ENCODE measurements at places on chromosomes 3 and 15.

DNA sequence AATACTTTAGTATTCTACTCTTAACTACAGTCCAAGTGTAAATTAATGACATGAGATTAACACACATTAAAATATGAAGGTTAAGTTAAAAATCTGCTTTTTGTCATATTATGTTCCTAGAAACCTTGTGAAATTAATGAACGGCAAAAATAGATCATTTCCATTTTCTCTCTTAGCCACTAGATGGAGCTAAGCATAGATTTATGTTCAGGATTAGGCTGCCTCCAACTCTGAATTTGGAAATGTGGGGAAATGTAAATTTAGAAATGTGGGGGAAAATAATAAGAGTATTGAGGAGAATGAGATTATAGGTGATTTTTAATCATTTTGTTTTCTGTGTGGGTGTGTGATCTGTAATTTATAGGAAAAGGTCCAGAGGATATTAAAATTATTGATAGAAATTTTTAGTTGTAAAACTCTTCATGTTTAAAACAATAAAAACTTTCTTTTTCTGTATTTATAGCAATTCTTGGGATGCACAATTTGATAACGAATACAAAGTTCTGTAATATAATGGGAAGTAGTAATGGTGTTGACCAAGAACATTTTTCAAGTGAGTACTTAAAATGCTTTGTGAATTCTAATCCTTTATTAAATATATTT is 59.2 kb downstream of the TMOD3 start:
- DNase-seq: no peak

DNA sequence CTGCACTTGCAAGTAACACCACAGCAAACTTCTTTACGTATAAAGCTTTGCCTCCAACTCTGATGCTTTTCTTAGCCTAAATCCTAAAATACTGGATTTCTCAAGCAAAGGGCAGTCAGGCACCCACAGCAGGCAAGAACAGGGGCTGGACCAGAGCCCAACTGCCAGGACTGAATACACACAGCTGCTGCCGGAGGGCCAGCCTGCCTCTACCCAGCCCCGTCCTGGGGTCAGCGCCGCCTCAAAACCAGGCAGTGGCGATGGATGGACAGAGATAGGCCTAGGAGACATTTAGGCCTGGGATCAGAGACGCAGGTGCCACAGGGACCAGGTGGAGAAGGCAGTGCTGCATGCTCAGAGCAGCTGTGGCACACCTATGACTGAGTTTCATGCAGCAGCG is 47.6 kb upstream of the SEC61A1 start:
- no peak for DNase-seq

DNA sequence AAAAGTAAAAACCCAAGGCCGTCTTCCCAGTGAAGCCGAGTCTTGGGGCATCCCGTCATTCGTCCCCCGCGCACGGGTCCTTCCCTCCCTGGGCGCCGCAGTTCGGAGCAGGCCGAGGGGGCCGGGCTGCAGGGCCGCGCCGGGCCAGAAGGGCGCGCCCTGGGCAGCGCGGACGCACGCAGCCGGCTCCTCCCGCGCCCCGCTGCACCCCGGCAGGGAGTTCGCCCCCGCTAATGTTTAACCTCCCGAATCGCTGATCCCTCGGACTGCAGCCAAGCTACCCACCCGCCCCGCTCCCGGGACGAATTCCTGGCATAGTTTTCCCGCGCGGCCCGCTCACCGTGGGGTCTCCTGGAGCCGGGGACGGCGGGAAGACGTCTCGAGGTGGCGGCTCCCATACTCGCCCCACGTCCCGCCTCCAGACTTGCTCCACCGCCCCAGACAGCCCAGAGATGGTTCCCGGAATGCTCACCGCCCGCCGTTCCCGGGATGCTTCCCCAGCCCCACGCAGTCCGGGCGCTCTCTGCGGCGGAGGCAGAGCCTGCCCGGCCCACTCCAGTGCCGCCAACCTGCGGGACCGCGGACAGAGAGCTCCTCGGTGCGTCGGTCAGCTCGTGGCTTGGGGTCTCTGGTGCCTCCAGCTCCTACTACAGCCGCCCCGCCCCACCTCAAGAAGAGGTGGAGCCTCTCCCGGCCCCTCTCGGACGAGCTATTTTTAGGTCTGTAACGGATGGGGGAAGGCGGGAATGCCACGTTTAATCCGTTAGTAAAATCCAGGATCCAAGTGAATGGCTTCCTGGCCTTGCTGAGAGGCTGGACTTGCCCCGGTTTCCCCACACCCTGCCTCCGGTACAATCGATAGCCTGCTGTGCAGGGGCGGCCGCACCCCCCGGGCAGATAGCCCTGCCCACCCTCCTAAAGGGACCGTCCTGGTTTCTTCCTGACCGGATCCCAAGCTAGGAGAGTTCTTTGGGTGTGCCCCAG is at the start of gene DZIP1L:
Gene DZIP1L, minus strand, starts transcription at position 621 of the 984 bp plus-strand sequence. CDS start 11,637 bp downstream, outside the sequence.
- DNase-seq: peak; percentile 36

DNA sequence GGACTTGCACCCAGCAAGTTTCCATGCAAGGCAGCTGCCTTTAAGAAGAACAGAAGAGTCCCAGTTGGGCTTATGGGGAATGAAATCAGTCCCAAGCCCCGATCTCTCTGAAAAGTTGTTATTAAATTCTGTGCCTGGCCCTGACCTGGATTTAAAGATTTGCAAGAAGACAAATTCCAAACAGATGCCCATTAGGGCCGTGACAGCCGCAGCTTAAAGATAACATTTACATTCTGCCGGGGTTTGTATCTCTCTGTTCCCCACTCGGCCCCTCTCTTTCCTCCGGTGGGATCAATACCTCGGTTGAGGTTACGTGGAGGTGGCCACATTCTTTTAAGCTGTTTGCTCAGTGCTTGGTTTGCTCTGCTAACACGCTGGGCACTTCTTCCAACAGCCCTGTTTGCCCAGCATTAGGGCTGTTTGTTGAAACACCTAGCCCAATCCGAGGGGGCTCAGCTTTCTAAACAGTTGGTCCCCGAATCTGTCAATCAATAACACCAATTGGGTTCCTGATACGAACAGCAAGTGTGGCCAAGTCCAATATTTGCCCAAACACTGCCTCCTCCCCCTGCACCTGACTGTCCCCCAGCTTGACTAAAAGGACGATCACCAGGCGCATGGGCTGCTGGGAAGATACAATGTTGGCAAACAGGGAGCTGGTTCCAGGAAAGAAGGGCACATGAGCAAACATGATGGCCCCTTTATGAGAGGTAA is 108.6 kb downstream of the RPLP1 start:
- DNase-seq: peak; percentile 84

DNA sequence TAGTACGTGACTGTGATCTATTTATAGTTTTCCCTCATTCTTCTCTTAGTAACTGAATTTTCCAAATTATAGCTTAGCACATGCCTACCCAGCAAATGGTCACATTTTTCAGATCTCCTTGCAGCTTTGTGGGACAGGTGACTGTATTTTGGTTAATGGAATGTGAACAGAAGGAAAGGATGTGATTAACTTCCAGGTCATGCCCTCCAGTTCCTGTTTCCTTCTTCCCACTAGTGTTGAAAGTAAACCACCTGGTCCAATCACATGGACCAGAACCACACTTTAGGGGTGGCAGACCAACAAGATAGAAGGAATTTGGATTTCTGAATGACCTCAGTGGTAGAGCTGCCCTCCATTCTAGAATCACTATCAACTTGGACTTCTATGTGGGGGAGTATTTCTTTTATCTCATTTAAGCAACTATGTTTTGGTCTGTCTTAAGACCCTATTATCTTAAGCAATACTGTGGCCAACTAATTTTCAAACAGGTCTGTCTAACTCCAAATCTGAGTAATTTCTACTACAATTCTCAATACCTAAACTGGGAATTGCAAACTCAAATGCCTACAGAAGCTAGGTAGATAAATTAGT is 76.0 kb upstream of the TSC22D2 start:
- no peak for DNase-seq

GRCh38 chr3:61518590-61518989 is 42.8 kb upstream of the PTPRG start:
- no peak for DNase-seq

GRCh38 chr15:61527836-61528580 is 298.9 kb upstream of the RORA start:
- no peak for DNase-seq

GRCh38 chr3:23793528-23794134 is 12.1 kb upstream of the UBE2E1 start:
- DNase-seq: no peak

- no peak for DNase-seq
Measured at GRCh38 chr3:39573392-39573791, 105.9 kb downstream of the MOBP start.

DNA sequence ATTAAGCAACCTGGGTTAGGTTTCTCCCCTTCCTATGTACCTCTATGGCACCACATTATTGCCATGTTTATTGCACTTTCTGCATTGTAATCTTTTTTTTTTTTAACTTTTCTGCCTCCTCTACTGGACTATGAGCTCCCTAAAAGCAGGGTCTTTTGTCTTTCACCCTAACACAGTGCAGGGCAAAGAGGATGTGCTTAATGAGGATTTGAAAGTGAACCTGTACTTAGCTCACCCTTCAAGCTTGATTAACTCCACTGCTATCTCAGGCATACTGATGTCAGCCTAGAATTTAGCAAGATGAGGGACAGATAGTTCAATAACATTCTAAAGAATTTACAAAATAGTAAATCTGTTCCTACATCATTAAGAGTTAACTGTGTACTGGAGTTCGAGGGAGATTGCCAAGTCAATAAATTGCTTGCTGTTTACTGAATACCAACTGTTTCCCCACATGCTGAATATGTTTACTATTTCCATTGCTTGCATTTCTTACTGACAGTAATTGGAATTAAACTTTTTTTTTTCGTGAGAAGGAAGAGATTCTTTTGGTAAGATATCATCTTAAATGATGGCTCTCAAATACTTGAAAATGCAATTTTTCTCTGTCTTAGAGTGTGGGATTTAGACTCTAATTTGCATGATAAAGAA is 15.7 kb upstream of the PPARG start:
- no peak for DNase-seq
